ENCODE measurements at places on chromosomes 6 and 20.

DNA sequence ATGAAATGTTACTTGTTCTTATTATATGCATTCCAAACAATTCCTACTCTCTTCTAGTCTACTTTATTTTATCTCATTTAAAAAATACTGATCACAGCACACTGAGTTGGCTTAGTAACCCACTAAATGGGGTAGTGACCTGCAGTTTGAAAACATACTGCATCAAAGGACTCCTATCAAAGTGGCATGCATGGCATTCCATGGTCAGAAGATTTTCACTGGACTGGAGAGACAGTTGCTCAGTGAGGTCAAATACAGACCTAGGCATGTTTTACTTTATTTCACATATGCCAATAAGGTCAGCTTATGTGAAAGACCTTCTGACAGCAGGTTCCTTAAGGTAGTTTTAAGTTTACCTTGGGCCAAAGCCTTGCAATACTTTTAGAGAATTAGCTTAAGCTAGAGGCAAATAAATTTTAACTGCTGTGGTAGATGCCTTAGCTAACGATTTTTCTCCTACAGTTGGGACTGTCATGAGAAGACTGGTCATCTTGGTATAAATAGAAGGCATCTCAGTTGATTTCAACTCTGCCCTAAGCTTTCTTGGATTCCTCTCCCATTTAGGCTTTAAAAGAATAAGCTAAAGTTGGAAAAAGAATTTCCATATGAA lies 35.1 kb downstream of the TPD52L1 start:
- no peak for DNase-seq

- no peak for DNase-seq
Measured at GRCh38 chr20:19750101-19750606, 7.9 kb upstream of the RIN2 start.

DNA sequence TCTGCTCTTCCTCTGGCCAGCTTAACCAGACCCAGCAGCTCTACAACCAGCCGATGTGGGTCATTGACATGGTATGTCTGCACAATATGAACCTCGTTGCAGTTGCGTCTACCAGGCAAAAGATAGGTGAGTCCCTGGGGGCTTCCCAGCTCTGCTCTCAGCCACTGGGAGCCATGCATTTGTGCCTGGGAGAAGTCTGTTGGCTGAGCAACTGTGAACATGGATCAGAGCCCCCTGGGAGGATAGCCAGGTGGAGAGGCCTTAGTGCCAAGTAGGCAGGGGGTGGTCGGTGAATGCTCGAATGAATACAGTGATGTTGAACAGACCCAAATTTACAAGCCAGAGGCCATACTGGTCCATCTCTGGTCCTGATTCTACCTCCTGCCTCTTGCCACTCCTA lies 30.6 kb downstream of the EFCAB8 start:
- DNase-seq = no peak

DNA sequence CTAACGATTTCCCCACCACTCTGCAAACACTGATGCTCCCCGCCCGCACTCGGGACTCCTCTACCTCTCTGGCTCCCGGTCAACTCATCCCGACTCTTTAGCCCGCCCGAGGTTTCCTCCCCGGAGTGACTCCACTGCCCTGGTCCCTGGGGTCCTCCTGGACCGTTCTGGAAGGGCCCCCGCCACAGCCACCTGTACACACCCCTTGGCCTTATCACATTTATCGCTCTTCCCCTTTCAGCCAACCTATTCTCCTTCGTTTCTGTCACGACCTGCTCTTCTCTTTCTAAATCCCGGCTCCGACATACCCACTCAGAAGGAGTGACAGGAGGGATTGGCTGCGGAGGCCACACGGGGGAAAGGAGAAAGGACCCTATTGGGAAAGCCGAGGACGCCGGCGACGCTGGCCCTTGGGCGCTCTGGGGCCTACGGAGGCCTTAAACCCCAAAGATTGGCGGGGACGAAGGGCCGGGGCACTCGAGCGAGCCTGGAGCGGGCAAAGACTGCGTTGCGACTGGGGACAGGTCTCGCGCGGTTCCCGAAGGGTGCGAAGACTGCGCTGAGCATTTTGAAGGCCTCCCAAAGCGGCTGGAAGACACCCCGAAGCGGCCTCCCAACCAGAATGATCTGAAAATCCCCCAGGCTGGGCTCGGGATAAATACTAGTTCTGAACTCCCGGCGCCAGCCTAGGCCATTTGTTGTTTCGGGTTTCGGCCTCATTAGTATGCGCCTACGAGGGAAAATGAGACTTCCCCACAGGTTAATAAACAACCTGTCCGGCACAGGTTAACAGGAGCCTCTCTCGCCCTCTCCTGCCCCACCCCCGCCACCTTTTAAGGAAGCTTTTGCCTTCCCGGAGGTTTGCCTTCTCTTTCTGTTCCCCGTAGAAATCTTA lies 9.2 kb downstream of the SIM1 start:
- DNase-seq = no peak

GRCh38 chr20:50130356-50130723 lies 17.4 kb upstream of the UBE2V1 start:
- DNase-seq = no peak

DNA sequence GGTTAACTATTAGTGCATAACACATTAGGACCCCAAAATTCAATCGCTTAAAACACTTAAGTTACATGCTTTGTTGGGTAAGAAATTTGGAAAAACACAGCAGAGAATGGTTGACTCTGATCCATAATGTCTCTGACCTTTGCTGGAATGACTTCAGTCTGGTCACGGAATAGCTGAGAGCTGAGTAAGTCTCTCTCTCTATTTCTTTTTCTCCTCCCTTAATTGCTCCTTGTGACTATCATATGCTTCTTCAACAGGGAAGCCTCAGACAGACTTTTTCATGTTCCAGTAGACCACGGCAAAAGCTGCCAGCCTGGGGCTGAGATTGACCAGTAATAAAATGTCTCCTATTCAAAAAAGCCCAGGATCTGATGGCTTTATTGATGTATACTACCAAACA lies 4.8 kb downstream of the OR12D1 start:
- DNase-seq = no peak

DNA sequence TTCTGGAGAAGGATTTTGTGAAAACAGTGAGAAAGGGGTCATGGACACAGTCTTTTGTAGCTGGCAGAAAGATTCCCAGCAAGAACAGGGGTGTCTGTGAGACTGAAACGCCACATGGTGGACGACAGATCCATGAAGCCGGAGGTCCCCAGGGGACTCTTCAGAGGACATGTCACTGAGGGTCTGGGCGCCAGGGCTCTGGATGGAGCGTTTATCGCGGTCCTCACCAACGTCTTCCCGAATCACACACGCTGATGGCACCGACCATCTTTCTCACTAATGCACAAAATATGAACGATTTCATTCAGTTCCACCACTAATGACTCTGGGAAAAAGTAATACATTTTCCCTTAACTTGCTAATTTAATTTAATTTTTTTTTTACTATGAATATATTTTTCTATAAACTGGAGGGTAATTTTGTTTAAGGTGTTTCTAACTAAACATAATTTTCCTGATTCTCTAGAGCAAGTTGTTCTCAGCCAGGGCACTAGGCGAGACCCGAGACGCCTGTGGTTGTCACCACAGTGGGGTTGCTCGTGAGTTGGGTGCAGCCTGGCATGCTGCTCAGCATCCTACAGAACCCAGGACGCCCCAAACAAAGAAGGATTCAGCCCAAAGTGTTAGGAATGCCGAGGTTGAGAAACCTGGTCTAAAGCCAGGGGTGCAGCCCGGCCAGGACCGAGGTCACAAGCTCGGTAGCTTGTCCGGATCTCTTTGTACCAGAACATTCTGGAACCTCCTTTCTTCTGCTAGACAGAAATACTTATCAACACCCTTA lies 306.2 kb downstream of the TAF4 start:
- no peak for DNase-seq

GRCh38 chr20:52432740-52433139 lies 241.2 kb upstream of the ZFP64 start:
- no peak for DNase-seq

GRCh38 chr6:119294984-119295383 lies 54.6 kb downstream of the MAN1A1 start:
- DNase-seq = peak; percentile 56

GRCh38 chr20:5072756-5073659 lies 46.8 kb downstream of the PCNA start:
- DNase-seq = no peak

DNA sequence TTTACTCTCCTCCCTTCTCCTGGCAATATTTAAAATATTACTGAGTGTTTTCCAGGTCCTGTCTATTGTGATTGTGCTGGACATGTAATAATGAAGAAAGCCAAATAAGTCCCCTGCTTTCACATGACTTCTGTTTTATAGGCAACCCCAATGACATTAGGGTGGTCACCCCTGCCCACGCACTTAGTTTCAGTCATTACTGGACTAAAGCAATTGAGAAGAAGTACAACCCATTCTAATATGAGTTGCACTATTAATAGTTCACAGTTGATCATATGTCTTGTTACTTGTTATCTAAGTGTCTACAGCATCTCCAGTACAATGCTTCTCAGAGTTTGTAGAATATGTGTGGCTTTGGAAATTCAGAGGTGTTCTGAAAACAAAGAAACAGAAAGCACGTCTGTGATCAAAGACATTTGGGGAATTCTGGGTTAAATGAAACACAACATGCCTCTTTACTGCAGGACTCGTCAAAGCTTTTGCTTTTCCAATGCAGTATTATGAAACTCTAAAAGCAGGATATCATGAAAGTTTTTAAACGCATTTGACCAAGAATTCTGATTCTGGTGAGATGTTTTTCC lies 789.5 kb downstream of the DHX35 start:
- DNase-seq = no peak

GRCh38 chr6:50936277-50936681 lies 117.6 kb downstream of the TFAP2B start:
- no peak for DNase-seq

- no peak for DNase-seq
Measured at GRCh38 chr6:30557683-30557981, 537 bp downstream of the PRR3 start.

GRCh38 chr6:118939683-118940082 lies 4.7 kb upstream of the MCM9 start:
- DNase-seq = no peak

Data from T-helper 1 cell (primary cell).